ENCODE measurements at places on chromosomes 13 and 19.

- DNase-seq = no peak
These were observed 46.9 kb downstream of the PAN3 start for GRCh38 chr13:28185256-28185655.

DNA sequence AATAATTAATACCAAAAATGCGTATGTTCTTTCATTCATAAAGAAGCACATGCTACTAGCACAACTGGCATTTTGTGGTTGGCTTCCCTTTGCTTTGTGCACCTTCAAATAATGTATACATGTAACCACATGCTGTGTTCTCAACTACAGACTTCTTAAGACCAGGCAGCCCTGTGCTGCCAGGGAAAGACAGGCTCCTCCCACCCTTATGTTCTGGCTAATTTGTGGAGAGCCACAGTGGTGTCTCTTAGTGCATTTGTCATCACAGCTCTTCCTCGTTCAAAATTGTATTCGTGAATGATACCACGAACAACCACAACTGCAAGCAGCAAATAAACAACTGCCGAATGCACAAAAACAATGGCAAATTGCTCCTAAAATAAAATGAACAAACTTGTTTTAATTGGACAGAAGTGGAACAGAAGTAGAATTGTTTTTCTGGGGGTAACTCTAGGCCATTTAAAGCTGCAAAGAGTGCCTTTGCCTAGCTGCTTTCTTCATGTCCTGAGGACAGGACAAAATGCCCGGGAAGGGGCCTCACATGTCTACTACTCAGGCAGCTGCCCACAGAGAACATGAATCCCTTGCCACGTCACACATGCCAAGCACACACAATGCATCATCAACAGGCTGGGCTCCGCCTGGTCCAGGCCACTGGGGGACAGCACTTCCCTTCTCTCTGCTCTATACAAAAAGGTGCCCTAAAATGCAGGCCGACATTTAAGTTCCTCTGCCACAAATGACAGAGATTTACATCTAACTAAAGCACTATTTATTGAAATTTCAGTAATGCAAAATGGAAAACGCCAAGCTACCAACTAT lies 21.7 kb downstream of the IRS2 start:
- DNase-seq = peak; percentile 17

DNA sequence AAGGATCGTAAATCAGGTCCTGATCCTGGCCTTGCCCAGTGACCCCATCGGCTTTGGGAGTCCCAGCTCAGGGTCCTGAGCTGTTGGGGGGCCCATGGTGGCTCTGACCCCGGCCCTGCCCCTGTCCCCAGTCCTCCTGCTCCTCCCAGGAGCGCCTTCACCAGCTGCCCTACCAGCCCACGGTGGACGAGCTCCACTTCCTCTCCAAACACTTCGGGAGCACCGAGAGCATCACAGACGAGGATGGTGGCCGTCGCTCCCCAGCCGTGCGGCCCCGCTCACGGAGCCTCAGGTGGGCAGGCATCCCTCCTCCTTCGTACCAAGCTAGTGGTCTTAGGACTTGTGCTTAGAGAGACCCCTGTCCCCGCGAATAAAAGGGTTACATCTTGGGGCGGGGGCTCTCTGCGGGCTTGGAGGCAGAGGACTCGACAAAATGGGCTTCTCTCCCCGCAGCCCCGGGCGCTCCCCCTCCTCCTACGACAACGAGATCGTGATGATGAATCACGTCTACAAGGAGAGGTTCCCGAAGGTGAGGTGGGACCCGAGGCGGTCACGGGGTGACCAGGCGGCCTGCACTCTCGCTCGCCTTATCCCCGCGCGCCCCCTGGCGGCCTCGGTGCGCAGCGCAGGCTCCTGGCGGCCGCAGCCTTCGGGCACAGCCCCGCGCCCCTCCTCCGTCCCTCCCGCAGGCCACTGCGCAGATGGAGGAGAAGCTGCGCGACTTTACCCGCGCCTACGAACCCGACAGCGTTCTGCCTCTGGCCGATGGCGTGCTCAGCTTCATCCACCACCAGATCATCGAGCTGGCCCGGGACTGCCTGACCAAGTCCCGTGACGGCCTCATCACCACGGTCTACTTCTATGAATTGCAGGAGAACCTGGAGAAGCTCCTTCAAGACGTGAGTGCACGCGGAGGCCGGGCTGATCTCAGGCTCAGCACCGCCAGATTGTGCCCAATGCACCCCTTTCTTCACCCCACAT lies 9.1 kb downstream of the MAST1 start:
- peak; percentile 69 for DNase-seq

GRCh38 chr19:10677751-10678150 lies 23.5 kb upstream of the QTRT1 start:
- no peak for DNase-seq

GRCh38 chr13:50359041-50359367 lies 343.8 kb downstream of the KCNRG start:
- DNase-seq = no peak

DNA sequence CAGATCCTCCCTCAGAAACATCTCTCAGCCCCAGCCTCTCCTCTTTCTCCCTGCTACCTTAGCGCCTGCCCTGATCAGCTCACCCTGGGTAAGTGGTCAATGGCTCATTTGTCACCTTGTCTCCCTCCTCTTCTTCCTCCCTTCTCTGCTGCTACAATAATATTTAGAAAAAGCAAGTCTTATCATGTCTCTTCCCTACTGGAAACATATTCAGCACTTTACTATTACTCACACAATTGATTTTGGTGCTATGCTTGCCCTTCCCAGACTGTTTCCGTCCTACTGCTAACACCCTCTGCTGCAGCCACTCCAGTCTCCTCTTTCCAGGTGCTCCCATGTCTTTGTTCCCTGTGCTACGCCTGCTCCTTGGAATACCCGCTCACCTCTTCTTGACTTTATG lies 35.8 kb downstream of the ESD start:
- DNase-seq = no peak

DNA sequence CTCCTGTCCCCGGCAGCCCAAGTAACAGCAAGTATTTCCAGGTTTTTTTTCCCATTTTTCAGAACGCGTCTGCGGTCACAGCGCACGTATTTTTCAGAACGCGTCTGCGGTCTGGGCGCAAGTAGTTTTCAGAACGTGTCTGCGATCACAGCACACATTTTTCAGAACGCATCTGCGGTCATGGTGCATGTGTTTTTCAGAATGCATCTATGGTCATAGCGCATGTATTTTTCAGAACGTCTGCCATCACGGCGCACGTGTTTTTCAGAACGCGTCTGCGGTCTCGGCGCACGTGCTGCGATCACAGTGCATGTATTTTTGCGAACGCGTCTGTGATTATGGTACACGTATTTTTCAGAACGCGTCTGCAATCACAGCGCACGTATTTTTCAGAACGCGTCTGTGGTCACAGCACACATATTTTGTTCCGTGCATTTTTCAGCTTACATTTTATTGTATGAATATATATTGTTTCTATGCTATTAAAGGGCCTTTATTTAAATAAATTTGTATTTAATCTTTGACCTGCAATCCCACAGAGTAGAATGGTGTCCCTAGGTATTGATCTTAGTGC lies 19.7 kb downstream of the ATP4B start:
- DNase-seq = no peak

GRCh38 chr19:36215276-36216123 lies 594 bp downstream of the ZNF146 start:
- no peak for DNase-seq

- no peak for DNase-seq
These were observed 9.6 kb upstream of the TIMM44 start for GRCh38 chr19:7953060-7953459.

GRCh38 chr19:47486900-47487299 lies 2.9 kb upstream of the KPTN start:
- DNase-seq = no peak

GRCh38 chr19:54418030-54418929 lies 3.0 kb downstream of the TTYH1 start:
- DNase-seq = peak; percentile 21
